ENCODE measurements at places on chromosomes 7 and 10.

DNA sequence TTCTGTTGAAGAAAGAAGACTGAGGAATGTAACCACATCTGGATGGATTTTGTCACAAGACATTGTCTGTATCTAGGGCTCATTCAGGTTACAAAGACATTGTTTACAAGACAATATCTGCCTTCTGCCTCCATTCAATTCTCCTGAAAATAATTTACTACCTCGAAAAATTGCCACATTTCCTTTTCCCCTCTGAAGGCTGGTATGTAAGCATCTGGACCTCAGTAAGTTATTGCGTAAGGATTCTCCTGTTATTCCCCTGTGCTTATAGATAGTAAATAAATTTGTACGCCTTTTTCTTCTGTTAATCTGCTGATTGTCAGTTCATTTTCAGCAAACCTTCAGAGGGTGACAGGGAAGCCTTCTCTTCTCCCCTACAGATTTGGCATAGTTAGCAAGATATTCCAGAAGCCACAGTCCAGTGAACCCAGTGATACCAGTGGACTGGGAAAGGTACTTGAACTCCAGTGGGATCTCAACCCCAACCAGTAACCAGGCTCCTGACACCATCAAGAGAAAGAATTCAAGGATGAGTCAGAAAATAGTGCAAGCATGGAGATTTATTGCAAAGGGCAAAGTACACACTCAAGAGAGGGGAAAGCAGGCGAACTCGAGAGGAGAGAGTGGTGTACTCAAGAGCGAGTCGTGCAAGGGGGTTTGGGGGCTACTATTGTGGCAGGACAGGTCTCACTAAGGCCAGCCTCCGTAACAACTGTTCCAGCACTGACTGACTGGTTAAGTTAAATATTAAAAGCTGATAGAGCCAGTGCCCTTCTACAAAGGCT, 706.9 kb upstream of the GHITM start:
- DNase-seq: no peak

- DNase-seq: peak; percentile 68
Observed at GRCh38 chr10:46284286-46285229, 2.2 kb upstream of the ANTXRL start.

DNA sequence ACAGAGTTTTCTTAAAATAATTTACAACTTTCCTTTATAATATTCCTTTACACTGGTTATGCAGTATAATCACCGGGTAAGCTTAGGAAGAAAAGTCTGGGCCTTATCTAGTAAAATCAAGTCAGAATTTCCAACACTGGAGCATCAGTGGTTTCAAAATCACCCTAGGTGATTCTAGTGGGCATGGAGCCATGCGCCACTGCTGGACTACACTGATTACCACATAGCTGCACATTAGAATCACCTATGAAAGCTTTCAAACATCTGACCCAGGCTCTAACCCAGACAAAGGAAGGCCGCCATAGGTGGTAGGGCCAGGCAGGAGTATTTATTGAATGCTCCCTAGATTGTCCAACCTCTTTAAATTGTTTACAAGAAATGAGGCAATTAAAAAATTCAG, 52.0 kb downstream of the NSUN6 start:
- no peak for DNase-seq

DNA sequence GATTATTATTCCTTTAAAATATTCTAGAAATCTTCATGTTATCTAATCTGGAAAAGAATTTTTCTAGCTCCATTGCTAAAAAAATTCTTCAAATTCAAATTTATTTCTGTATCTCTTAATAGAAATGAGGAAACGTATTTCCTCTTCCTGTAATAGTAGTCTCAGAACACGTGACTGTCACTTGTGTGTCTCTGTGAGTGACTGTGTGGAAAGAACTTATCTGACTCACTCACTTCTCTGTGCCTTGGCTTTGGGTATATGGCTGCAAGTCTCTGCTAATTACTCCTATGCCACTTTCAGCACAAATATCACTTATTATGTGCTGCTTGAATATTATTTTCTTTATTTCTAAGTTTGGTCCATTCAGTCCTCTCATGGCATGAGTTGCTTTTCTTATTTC, 132.7 kb downstream of the CNTNAP2 start:
- no peak for DNase-seq

GRCh38 chr7:120733143-120733542, 124.8 kb downstream of the TSPAN12 start:
- DNase-seq: no peak

GRCh38 chr10:29647478-29647877, 12.7 kb upstream of the SVIL start:
- no peak for DNase-seq

GRCh38 chr7:149727899-149728476, 45.4 kb downstream of the ZNF467 start:
- no peak for DNase-seq

DNA sequence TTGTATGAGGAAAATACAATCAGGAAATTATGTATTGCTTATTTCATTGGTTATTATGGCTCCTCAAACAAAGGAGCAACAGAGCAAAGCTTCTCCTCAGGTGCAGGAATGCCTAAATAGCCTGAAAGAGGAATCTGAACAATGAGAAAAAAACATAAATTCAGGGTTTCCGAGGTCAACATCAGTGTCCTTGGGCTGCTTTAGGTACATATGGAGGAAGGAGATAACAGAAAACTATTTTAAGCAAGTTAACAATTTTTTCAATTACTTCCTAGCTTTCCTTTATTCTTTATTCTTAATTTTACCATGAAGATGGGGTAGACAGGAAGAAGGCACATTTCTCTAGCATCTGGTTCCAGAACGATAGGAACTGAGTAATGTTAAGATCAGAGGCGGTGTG, 14.0 kb downstream of the SLC16A9 start:
- no peak for DNase-seq

GRCh38 chr10:101061624-101062231, at the start of gene KAZALD1:
Gene KAZALD1, plus strand, starts transcription at chr10:101061989. Its CDS starts 604 bp downstream, at chr10:101062593.
- DNase-seq: no peak

GRCh38 chr10:1190052-1190395, 133.8 kb downstream of the WDR37 start:
- DNase-seq: no peak

DNA sequence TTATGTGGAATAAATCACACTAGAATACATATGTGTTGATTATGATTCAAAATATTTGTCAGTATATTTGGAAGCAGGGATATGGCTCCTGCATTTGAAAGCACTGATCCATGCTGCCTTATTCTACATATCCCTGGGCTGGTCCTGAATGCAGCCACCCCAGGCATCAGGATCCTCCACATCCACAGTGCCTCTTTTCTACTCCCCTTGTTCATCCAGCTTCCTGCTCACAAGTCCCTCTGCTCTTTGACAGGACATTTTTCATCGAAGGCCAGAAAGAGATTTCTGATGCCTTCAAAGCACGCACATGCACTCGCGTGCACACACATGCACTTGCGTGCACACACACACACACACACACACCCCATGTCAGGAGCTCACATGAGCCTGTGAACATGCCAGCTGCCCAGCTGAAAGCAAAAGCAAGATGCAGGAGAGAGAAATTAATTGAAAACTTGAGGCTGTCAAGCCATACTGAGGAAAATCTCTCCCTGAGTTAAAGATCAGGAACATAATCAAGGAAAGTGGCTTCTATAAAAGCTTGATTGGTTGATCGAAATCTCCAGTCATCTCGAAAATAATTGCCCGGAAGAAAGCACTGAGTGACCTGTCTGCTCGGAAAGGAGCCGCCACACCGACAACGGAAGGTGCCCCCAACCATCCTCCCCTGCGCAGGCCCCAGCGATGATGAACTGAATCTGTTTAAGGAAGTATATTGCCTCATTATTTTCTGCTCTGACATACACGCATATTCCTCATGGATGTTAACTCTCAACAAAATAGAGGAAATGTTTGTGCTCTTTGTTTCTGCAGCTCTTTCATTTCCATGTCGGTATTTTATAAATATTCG, 104.0 kb upstream of the ARID5B start:
- no peak for DNase-seq

GRCh38 chr10:73576890-73577591, 14.1 kb downstream of the USP54 start:
- DNase-seq: no peak

- no peak for DNase-seq
Observed at GRCh38 chr7:131087756-131088658, 239.7 kb upstream of the MKLN1 start.

GRCh38 chr10:104353325-104354048, at the start of gene CFAP58:
Gene CFAP58, plus strand, starts transcription at chr10:104353833. Its CDS starts 65 bp downstream, at chr10:104353898.
- peak; percentile 81 for DNase-seq

DNA sequence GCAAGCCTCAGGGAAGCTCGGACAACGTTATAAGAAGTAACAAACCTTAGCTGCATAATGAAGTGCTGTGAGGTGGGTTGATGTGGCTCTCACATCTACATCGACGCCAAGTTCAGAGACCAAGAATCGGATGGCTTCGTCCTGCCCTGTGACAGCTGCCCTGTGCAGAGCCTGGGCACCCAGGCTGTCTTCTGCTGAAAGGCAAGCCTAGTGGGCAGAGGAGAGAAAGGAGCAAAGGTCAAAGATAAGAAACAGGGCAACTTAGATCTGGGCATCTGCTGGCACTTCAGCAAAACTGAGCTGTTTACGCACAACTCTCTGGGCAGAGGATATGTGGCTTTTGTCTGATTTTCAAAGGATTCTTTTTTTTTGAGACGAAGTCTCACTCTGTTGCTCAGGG, 6.7 kb downstream of the ANKRD16 start:
- DNase-seq: no peak

DNA sequence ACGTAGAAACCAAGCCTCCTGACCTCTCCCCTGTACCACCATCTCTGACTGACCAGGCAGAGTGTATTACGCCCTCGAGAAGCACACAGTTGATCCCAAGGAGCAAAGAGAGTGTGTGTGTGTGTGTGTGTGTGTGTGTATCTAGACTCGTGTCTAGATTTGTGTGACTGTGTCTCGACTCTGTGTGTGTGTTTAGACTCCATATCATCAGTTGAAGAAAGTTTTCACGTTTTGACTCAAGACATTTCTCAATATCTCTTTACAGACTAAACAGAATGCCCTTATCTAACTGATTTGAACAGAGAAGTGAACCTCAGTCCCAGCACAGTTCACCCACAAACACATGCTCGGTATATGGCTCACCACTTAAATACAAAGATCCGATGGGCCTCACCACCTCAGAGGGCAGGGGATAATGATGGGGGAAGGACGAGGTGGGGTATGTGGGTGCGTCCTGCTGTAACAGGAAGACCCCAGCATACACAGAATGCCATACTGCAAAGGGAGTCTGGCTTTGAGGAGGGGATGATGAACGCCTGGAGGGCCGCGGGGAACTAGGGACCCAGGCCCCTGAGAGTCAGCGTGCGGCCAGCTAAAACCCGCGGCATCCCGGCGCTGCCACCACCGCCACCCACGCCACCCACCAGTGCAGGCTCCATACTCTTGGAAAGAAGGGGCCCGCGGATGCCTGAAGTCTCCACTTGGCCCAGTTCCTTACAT, 780 bp downstream of the ALDH18A1 start:
- peak; percentile 2 for DNase-seq

GRCh38 chr7:83105948-83106347, 56.7 kb downstream of the PCLO start:
- DNase-seq: no peak

- DNase-seq: no peak
Observed at GRCh38 chr7:94591176-94591575, 64.8 kb downstream of the SGCE start.

DNA sequence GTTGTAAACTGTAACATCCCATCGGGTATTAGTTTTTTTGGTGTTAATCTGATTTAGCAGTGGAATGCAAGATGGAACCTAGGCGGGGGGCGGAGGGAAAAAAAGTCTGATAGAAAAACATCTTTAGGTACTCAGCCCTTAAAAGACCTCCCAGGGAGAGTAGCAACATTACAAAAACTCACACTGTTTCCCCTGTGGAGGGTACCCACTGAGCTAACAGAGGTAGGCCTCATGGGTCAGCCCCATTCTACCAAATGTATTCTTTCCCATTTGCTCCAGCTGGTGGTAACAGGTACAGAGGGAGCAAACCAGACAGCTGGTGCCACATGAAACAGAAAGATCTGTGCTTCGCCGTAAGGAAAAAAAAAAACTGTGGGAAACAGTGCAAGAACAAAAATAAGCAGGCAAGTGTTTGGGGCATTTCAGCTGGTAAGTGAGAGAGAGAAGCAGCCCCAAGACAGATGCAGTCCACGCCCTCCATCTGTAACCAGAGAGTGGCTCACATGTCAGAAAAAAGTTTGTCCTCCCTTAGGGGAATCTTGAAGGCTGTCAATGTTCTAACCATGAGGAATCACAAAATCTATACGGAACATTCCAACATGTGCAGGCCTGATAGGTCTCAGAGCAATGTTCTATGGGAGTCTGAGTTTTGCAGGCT, 65.3 kb downstream of the HOXA1 start:
- no peak for DNase-seq

DNA sequence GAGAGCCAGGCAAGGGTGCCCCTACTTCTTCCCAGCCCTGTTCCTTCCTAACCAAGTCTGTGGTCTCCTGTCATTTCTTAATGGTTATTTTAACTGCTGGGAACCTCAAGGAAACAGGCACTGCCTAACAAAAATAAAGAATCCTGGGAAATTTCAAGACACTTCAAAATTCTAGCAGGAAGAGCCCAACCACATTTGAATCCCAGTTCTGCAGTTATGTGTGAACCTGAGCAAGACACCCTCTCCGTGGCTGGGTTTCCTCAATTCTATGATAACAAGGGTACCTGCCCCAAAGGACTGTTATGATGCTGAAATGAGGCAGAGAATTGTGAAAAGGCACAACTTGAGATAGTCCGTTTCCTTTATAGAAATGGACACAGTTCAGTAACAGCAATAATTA, 36.2 kb upstream of the DUSP5 start:
- DNase-seq: no peak

GRCh38 chr10:81031774-81032173, 494.1 kb downstream of the SH2D4B start:
- DNase-seq: no peak

DNA sequence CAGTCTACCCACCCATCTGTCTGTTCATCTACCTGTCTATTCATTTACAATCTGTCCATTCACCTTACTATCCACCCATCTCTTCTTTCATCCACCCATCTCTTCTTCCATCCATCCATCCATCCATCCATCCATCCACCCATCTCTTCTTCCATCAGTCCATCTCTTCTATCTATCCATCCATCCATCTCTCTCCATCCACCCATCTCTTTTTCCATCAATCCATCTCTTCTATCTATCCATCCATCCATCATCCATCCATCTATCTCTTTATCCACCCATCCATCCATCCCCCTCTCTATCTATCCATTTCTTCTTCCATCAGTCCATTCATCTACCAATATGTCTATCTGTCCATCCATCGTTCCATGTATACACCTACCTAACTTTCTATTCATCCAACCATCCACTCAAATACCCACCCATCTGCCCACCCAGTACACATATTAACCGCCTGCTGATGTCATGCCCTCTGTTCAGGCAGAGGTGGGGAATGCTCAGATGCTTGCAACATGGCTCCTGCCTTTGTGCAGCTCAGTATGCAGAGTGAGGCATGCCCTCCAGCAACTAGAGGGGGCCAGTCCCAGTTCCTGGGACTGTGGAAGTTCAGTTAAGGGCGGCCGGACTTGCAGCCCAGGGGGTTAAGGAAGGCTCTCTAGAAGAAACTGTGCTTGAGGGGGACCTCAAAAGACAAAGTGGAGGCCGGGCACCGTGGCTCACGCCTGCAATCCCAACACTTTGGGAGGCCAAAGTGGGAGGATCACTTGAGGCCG, 11.3 kb upstream of the MLXIPL start:
- DNase-seq: no peak

Measured in stimulated activated CD8-positive, alpha-beta memory T cell treated with anti-CD3 and anti-CD28 coated beads, Interleukin-15, amount 100 ng/mL, for 48 hours (primary cell).